ENCODE measurements at places on chromosomes 4 and X.

GRCh38 chr4:35697210-35697736, 547.0 kb downstream of the ARAP2 start:
- no peak for DNase-seq

GRCh38 chr4:6450709-6451108, 21.7 kb downstream of the PPP2R2C start:
- DNase-seq = no peak

GRCh38 chr4:102500352-102500695, 835 bp upstream of the NFKB1 start:
- DNase-seq = no peak

GRCh38 chr4:152509595-152510225, 26.2 kb downstream of the FBXW7 start:
- no peak for DNase-seq

DNA sequence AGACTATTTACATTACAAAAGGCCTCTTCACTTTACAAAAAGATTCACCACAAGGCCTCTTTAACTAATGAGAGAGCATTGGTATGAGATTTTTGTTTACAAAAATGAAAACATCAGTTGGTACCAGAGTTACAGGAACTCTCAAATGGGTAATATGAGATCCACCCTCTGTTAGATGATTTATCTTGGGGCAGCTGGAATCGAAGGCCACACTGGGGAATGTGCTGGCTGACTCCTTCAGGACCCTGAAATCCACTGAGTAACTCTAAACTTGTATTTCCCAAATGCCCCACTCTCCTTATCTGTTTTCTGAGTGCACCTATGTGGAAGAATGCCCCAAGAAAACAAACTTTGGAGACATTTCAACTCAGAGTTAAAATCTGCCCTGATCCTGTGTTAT, 232.9 kb upstream of the F9 start:
- no peak for DNase-seq

DNA sequence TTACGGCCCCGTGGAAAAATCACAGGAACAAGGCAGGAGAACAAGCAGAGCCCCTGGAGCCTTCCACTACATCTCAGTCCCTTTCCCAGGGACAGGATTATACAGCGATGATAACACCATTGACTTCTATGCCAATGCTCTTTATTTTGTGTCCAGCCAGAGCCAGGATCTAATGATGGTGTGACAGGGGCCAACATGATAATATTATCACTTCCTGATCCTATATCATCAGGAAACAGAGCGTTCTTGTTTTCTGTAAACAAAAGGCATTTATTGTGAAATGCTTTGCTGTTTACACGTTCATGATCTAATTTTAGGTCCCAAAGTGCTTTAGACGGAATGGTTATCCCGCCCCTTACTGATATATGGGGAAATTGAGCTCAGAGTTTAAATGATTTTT, 12.8 kb downstream of the TMPRSS11E start:
- no peak for DNase-seq

All from urinary bladder (tissue), 4 donors.